ENCODE measurements at places on chromosomes 11 and 22.
A peak's percentile ranks its signal among the peaks of the same experiment; 100 is the strongest.

DNA sequence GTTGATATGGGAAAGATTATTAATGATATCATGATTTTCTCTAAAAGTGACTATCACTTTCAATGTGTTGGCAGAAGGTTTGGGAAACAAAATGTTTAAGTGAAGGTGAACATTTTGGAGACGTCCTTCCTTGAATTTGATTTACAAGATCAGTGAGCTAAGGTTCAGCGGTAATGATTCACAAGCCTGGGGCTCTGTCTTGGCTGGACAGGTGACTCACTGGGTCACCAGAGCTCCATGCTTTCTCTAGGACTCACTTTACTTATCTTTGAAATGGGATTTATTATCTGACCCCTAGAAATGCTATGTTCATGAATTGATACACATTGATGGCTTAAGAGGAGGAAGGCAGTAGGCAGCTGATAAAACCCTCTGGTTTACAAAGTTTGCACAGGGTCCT lies 437.5 kb downstream of the NTM start:
- no peak for DNase-seq

- DNase-seq: no peak
Observed at GRCh38 chr11:12696911-12697581, 22.8 kb downstream of the TEAD1 start.

DNA sequence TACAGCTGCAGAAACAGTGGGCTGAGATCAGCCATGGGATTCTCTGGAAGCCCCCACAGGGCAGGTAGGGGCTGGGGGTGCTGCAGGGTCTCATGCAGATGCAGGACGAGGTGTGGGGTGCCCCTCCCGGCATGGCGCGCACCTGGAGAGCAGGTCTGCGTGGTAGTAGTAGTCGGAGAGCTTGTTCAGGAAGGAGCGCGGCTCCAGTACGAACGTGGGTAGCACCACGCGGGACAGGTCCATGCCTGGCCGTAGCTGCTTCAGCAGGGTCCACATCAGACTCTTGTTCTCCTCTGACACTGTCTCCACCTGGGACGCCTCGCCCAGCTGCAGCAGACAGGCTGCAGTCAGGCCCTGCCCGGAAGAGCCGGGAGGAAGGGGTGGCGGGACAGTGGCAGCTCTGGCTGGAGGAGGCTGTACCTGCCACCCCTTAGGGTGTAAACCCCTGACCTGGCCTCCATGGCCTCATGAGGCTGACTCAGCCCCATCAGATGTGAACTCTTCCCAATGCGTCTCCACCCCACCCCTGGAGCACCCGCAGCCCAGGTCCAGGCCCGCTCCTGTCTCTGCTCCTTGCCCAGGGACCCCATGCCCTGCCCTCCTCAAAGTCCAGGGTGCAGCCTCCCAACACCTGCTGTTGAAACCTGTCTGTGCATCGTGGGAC lies 47.0 kb upstream of the CARS1 start:
- peak; percentile 23 for DNase-seq

DNA sequence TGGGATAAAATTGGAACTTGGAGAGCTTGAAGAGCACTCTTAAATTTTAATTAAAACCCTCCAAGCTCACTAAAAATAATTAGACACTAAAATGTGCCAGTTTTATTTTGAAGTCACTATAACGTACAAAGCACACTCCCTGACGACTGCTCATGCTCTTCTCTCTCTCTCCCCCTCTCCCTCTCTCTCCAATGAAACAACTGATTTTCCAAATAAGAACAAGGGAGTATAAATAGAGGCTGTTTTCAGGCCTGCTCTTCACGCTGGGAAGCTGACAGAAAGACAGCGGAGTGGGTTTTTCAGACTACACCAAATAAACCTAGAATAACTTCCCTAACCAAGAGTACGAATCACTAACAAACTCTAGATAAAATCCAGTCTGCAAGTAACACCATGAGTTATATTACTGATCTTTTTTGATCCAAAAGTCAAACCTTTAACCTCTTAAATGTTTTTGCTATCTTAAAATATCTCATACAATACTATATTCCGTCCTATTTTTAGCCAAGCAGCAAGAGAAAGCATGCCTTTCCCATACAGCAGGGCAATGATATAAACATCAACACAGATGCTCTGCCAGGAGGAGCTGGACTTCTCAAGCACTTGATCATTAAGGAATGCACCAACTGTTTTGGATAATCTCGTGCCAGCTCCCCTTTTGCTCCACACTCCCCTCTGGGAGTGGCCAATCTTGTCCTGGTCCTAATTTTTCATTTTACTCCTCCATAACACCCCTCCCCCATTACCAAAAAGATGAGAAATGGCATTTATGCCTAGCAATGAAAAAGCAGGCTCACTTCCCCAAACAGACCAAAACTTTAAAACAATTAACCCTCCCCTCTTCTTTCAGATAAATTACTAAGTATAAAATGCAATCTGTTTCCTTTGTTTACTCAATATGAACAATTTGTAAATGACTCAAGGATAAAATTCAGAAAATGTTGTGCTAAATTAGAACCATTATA lies 116.9 kb downstream of the SOX6 start:
- no peak for DNase-seq

DNA sequence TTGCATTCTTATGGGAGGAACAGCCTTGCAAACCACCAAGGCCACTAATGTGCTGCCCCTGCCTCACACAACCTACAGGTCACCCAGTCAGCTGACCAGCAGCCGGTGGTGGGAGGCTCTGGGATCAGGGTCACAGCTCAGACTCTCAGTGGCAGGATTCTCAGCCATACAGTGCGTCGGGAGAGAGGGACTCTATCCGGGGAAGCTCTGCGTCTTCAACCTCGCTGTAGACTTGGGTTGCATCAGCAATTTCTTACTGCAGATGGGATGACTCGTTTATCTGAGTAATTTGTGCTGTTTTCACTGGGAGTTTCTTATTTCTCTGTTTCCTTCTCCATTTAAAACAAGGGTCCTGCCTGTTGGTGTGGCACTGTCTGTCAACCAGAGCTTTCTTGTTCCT lies 257.7 kb downstream of the TBC1D22A start:
- DNase-seq: no peak

DNA sequence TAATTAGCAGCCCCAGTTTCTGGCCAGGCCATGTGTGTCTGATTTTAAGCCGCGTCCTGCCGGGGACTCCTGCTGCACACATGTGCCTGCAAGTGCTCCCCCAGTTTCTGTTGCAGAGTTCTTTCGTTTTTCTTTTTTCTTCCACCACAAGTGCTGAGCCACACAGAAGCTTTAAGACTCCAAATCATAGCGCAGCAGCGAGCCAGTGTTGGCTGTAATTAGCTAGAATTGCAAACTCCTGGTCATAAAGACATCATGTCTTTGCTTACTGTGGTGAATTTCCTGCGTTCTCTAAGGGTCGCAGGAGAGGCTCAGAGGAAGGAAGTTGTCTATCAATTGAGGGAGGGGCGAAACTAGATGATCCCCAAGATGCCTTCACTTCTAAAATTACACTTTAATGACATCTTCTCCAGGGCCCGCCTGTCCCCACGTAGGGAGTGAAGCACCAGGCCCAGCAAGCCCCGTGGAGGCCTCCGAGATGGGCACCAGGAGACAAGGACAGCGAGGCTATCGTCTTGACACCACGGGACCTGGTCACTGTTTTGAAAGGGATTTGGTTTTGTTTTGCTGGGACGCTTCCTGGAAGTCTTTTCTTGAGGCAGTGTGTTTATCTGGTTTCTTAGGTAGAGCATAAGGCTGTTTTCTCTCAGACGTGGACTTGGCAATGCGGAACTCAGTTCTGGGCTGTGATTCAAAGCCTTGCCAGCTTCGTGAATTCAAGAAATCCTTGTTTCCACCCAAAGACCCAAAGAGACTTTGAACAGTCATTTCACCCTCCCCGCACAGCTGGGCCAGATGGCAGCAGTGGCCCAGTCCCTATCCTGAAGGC lies 71.8 kb downstream of the UBASH3B start:
- DNase-seq: peak; percentile 54

All from left hindlimb (tissue), 1 donor.